ENCODE measurements at places on chromosomes 3 and 15.

DNA sequence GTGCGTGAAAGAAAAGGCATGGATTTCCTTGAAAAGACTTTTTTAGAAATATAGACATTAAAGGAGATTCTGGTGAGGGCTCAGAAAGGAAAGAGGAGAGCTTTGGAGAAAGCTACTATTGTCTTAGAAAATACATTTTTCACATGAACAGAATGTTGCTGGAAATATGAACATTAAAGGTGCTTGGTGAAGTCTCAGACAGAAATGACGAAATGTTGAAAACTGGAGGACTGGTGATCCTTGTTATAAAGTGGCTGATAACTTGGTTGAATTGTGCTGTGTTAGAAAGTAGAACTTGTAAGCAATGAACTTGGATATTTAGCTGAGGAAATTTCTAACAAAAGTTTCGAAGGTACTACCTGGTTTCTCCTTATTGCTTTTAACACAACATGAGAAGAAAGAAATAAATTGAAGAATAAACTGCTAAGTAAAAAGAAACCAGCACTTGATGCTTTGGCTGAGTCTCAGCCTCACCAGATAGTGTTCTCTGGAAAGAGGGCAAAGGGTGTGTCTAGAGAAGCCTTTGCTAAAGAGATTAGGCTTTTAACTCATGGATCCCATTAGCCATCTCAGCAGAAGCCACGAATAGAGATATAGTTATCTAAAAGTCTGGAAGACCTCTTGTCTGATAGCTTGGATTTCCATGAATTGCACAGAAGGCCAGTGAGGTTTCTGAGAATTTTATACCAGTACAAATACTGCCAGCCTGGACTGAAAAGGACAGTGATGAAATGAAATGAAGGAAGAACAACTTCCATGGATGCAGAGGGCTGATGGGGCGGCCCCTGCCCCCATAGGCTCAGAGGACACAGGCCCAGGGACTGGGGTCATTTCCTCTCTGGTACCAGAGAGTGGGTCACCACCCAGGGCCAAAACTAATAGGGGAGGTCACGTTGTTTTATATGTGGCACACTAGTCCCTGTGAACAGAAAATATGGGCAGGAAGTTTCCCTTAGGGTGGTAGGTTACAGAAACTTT lies 91.5 kb downstream of the RPL22L1 start:
- no peak for DNase-seq

DNA sequence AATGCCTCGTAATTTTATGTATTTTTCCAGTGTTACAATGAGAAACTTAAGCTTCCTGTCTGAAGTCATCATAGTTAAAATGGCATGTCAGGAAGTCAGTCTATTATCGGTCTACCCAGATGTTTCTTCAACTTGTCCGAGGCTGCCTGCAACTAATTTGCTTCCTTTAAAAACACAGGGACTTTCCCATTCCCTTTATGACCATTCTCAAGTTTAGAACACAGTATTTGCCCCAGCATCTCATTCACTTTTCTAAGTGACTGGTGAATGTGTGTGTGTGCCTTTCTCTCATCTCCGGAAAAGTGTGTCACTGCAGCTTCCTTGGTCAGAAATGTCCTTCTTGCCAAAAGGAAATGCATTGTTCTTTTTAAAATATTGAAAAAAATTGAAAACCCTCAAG lies 466.6 kb downstream of the RAP2B start:
- no peak for DNase-seq

- DNase-seq: no peak
Measured at GRCh38 chr15:96181873-96182301, 148.6 kb upstream of the NR2F2 start.

GRCh38 chr15:73436613-73437012 lies 6.4 kb upstream of the REC114 start:
- DNase-seq: no peak

- no peak for DNase-seq
Measured at GRCh38 chr3:133984975-133985374, 44.8 kb downstream of the SLCO2A1 start.

DNA sequence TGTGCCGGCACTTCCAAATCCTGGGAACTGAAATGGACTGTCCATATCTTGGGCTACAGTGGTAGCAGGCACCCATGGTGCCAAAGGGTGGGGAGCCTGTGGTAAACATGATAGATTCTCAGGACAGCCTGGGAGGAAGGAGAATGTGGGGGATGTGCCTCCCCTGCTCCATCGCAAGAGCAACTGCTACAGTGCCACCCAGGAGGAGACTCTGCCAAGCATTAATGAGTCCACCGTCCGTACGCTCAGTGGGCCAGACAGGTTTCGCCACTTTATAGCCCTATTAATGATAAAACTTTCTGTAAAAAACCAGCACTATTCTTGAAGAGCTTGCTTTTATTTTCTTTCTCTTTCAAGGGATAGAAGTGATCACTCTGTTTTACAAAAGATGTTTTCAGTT lies 75.2 kb downstream of the FMN1 start:
- DNase-seq: no peak

DNA sequence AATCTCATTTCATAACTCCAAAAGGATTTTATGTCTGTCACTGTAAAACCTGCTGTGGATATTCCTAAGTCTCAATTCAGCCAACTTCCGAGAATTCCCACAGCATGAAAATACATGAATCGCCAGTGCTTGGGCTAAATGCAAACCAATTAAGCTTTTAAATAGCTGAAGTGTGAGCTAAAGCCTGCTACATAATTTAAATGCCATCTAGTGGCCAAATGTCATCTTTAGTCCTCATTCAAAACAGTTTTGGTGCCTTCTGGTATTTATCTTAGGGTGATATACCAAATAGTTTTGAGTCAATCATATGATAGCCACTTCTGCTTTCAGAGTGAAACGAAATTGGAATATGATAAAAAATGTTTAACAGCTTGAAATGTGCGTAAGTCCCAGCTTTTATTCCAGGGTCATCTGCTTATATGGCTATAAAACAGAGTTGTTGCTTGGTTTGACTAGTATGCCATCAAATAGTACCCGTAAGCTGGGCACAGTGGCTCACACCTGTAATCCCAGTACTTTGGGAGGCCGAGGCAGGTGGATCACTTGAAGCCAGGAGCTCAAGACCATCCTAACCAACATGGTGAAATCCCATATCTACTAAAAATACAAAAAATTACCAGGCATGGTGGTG lies 41.8 kb upstream of the CCNL1 start:
- DNase-seq: no peak

- no peak for DNase-seq
Measured at GRCh38 chr3:10495614-10496013, 9.8 kb downstream of the ATP2B2 start.

DNA sequence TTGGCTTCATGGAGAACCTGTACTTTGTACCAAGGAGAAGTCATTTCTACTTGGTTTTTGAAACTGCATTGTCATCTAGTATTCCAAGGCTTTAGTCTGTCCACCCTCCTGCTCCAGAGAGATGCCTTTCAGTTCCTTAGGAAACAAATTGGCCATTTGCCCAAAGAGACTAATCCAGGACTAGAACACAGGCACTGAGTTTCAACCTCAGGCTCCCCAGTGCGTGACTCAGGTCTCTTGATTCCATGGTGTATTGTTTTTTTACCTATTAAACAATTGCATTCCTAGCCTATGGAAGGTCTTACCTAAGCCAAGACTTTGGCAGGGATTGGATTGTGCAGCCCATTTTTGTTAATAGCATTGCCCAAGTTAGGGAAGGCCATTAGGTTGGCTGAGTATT lies 214.8 kb upstream of the CTDSPL start:
- no peak for DNase-seq

DNA sequence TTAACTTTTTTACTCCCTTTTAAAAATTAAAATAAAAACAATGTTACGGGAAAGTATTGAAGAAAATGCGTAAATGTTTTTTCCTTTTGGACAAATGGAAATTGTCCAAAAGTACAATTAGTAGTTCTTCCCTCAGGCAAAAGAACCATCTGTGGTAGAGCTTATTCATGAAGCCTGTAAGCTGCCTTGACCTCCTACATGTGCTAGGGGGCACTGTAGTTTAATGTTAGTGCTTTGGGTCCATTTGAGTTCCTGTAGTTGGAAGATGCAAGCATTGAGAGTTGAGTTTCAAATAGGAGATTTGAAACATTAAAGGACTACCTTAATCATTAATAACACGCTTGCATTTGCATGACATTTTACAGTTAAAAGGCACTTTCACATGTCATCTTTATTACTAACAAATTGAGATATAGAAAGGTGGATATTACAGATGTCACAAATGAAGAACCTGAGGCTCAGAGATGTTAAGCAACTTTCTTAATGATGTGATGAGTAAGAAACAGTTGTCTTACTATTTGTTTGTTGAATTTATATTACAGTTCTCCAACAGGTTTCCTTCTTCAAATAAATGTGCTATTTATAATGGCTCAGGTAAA lies 1.8 kb upstream of the ZNF385D start:
- DNase-seq: no peak

- DNase-seq: no peak
Measured at GRCh38 chr15:65033659-65034269, 4.3 kb upstream of the MTFMT start.

DNA sequence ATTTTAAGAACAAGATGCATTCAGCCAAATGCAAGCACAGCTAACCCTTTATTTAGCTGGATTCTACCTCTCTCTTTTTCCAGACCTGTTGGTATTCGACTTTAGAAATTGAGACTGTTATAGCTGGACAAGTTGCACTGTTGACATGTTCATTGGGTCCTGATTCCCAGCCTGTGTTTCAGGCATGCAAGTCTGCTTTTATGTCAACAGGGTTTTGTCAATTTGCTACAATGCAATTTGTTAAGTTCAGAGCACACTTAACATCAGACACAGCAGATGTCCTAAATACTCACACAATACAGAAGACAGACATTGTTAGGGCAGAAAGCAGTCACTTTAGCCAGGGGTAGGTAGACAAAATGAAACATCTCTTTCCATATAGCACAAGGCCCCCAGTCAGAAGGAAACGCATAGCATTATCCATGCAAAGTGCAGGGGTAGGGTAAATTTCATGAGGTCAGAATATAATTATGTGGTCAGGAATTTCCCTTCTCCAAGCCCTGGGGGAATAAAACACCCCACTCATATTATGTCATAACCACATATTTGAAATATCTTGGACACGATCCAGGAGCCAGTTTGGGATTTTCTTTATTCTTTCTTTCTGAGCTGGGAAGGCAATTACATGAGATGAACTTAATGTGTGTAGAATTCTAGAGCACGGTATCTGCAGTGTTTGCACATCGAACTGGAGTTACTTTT lies 504.1 kb downstream of the NTRK3 start:
- no peak for DNase-seq

GRCh38 chr15:63200464-63201249 lies 11.3 kb downstream of the RAB8B start:
- no peak for DNase-seq

GRCh38 chr3:111639316-111639715 lies 44.2 kb upstream of the ZBED2 start:
- no peak for DNase-seq

GRCh38 chr15:91525751-91526150 lies 327.8 kb upstream of the SLCO3A1 start:
- DNase-seq: no peak

- no peak for DNase-seq
Measured at GRCh38 chr3:71124048-71124447, 459.5 kb downstream of the FOXP1 start.

DNA sequence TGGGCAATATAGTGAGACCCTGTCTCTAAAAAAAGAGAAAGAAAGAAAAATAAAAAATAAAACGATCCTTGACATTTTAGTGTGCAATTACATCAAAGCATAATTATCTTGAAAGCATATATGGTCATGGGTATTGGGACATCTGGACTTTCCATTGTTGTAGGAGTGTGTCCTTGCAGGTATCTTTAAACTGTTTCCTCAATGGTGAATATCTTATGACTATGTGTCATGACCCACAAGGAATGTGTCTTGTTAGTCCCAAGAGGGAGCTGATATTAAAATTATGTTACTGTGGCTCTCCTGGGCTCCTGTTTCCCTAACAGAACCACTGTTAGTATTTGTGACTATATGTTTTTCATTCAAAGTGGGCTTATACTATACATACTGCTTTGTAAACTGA lies 26.6 kb downstream of the EIF1B start:
- no peak for DNase-seq

- no peak for DNase-seq
Measured at GRCh38 chr15:27965546-27965945, 133.6 kb downstream of the OCA2 start.

- no peak for DNase-seq
Measured at GRCh38 chr15:31427411-31427810, 100.8 kb downstream of the KLF13 start.

GRCh38 chr3:14522129-14522691 lies 17.9 kb downstream of the GRIP2 start:
- no peak for DNase-seq

DNA sequence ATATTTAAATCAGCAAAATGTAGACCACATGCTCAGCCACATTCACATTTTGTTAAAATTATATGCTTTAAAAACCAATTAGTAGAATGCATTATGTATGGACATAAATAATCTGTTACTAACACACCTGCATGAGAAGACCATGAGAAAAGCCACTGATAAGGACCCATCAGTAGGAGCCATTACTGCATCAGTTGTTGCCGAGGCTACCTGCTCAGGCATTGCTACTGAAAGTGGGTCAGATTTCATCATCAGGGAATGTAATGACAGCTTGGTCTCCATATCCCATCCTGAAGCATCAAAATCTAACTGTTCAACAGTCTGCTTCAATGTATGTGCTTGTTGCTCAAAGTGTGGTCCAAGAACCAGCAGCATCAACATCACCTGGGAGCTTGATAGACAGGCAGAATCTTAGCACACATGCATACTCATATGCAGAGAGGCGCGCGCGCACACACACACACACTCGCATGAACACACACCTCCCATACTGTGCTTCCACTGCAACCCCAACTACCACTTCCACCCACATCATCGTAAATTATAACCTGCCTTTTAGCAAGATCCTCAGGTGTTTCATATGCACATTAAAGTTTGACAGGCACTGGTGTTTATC lies 72.4 kb upstream of the FOXB1 start:
- no peak for DNase-seq

DNA sequence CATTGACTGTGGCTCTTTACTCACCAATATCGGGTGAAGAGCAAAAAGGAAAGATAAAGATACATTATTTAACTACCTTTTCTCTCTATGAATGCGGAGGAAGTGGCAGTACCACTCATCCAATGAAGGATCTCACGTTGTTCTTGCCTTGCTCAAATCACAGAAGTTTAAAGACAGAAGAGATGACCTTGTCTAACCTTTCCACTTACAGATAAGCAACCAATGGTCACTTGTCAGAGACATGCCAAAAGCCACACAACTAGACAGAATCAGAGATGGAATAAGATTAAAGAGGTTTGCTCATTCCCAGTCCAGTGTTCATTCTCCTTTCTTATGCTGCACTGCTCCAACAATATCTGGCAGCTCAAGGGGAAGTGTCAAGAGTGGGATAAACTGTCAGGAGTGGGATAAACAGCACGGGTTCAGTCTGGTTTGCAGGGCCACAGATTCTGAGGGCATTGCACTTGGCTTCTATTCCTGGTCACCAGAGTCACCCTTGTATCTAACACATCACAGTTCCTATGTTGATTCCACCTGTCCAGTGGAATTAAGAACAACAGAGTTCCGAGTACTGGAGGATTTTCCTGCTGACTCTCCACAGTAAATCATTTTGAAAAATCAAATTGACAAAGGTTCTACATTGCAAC lies 6.7 kb downstream of the VPS13C start:
- DNase-seq: no peak

- DNase-seq: no peak
Measured at GRCh38 chr3:52829482-52829881, 990 bp downstream of the ITIH4 start.
